NCI-H2081 treated with DMSO at 0.1 percent for 48 hours (cell line): ENCODE measurements at places on chromosomes 16 and 17.

DNA sequence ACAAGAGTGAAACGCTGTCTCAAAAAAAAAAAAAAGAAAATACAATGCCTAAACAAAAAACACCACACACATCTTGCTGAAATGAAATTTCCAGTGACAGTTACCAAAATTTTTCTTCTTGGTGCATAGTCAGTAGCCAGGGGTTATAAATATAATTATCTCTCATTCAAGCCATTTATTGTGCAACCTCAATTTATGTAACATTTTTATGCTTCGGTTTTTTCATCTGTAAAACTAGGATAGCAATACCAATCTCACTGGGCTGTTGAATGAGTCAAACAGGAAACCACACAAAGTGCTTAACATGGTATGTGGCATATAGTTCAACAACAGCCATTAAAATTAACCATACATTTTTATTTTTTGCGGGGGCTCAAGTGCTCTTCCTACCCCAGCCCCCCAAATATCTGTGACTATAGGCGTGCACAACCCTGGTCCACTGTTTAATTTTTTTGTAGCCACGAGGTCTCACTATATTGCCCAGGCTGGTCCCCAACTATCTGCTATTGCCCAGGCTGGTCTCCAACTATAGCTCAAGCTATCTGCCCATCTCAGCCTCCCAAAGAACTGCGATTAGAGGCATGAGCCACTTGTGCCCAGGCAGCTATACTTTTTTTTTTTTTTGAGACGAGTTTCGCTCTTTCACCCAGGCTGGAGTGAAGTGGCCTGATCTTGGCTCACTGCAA, 2.6 kb downstream of the COG4 start:
- no peak for DNase-seq

DNA sequence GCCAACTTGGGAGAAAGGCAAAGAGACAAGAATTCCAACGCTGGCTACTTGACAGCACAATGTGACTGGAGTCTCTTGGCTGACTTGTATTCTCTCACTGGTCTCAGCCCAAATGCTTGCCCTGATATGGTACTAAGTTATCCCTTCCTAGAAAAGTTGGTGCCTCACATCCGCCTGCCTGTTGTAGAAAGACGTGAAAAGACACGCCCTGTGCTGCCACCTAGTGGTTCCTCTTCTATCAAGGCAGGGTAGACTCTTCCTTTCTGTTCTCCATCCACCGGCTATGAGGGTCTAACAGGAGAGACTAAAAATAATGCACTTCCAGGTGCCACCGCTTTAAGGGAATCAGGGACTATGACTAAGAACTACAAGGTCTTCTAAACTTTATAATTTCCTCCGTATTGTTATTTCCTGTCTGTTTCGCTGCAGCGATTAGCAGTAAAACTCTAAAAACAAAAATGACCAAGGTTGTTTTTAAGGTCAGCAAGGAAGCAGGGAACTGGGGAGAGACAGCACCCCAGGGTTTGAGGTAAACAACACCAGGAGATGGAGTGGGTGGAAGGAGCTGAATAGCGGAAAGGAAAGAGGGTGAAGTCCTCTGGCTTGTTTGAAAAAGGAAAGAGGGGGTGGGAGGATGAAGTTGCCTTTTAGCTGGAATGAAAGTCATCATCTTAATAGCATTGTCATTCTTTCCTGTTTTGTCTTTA, 109.5 kb downstream of the YPEL2 start:
- DNase-seq = peak; percentile 61

GRCh38 chr16:77745972-77746371, 23.7 kb downstream of the NUDT7 start:
- DNase-seq = no peak

DNA sequence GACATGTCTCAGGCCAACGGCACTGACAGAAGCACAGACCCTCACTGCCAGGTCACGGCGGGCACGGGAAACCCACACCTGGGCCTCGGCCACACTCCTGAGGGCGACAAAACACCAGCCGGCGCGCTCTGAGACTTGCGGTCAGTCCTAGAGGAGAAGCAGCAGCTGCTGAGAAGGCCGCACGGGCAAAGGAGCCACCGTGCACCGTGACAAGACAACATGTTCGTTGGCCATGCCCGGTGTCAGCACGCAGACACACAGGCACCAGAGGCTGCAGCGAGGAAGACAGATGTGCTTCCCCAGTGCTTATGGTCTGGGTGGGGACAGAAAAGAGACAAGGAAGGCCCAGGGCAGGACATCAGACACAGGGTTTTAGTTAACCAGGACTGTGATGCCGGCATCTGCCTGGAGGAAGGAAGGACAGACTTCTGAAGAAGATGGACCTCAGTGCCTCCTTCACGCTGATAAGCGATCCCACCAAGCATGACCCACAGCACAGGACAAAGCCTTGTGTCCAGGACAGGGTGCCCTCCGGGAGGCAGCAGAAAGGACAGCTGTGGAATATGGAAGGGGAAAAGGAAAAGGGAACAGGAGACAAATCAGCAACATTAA, 84.0 kb downstream of the ANKRD11 start:
- DNase-seq = no peak

DNA sequence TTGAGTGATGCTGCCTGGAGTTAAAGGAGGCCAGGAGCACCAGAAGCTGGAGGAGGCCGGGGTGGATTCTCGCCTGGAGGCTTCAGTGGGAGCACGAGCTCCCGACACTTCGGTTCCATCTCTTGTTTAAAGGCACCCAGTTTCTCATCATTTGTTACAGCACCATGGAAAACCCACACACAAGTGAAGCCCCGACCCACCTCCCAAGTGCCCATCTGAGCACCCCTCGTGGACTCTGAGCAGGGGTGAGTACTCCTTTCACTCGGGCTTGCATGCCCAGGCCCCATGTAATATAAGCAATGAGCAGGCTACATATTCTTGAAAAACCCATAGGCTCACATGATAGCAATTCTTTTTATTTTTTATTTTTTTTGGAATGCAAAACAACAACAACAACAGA, 196.9 kb upstream of the MAF start:
- DNase-seq = no peak
